Esophagus mucosa (tissue), 1 donor: ENCODE measurements at places on chromosomes 2 and 18. TPM values are rescaled to one million over a fixed set of nuclear protein-coding genes. Genes with fewer than 3 reads are reported as not detected.

Gene DSG1
- total RNA-seq: 33.7 TPM

Gene MATN3
- total RNA-seq: 0.56 TPM

Gene SERPINB4
- total RNA-seq: 418 TPM

Gene TANC1
- 23.8 TPM for total RNA-seq

DNA sequence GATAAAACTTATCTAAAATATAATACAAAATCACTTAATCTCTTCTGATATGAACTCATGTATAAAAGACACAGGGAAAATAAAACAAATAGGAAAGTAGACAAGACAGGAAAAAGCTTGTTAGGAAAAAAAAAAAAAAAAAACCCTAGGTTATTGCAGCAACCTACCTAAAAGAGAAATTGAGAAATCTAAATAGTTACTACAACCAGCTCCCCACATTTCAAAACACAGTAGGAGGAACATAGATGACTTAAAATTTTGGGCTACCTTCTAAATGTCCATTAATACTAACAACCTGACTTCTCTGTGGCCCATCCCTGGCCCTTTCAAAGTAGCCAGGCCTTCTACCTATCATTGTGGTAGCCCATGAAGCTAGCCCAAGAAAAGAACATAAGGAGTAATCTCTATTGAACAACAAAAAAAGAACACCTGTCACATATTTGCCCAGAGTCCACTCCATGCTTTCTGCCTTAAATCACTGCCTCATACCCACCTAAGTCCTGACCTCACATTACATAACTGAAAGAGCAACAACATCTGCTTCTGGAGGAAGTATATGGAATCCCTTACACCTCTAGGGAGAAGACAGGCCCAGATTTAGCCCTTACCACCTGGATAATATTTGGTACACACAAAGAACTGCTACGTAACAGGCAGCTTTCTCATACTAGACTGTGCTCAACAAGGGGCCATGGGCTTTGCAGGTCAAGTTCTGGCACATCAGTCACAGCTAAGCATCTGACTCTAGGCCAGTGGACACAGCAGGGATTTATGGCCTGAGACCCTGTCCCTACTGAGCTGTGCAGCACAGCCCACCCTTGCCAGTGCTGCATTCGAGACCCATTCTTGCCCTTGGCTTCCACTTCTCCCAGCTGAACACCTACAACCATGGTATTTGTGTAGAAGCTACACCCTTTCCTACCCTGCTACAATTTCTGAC, 8.5 kb downstream of the SUCLG1 start:
- ATAC-seq: no peak

- ATAC-seq: no peak
Measured at GRCh38 chr2:218291318-218292047, 820 bp downstream of the TMBIM1 start.

GRCh38 chr18:46891742-46892214, 25.5 kb downstream of the PIAS2 start:
- no peak for ATAC-seq

- ATAC-seq: no peak
Measured at GRCh38 chr2:184294831-184295230, 303.5 kb upstream of the ZNF804A start.

DNA sequence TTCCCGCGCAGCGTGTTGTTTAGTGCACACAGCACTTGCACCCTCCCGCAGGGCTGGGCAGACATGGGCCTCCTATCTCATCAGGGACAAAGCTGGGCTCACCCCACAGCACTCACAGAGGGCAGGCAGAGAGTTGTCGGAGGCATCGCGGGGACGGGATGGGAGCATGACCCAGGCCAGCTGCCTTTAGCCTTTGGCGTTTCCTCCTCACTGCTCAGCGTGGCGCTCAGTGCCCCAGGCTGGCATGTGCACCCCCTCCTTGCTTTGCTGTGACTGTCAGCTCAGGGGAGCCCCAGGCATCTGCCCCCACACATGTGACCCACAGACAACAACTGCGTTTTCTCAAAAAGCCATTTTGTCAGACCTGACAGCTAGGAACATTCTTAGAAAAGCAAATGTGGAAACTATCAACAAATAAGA, 101.1 kb downstream of the RNF144A start:
- no peak for ATAC-seq
